Right ventricle myocardium inferior (tissue), 1 donor: ENCODE measurements at places on chromosomes 7 and 10.

DNA sequence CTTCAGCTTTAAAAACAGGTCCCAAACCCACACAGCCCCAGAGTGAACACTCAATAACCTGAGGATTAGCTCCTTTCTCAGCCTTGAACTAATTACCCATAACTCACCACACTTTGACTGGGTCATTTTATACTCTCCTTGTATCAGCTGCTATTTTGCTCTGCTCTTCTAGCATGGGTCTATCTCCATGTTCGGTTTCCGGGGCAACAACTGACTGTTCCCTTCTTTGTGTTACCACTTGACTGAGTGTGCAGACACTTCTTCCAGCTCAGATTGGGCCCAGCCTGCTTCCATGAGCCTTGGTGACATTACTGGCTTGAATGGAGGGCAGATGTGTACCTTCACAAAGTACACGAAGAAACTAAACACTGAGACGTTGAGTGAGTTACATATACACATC lies 31.5 kb upstream of the PRPS1L1 start:
- DNase-seq, result no peak

DNA sequence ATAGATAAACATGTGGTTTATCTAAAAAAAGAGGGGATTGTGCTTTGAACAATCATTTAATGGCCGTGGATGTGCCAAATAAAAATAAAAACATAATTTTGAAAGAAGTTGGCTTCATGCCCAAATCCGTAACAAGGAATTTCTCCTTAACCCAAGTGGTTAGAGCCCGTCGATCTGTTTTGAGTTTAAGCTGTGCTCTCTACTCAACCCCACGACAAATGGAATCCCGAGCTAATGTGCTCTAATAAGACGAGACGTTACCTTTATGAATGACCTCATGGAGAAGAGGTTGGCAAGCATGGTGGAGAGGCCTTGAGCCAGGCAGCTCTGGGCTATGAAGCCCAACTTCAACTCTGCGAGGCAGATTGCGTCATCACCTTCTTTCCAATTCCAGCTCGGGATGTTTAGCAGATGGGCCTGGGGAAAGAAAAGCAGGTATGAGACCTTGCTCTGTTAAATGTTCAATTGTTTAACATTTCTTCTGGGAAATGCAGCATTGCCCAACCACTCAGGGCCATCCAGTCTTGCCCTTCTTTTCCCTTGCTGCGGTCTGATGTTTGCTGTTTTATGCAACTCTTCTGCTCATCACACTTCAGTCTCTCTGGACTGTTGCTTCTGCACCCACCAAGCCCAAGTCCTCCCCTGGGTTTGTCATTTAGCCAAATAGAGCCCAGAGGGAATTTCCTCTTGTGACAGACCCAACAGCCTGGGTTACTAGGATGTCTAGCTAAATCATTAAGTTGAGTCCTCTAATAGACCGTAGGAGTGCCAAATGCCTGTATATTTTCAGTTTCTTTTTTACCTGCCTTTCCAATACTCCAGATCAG lies 564.6 kb downstream of the KCNMA1 start:
- DNase-seq, result no peak

DNA sequence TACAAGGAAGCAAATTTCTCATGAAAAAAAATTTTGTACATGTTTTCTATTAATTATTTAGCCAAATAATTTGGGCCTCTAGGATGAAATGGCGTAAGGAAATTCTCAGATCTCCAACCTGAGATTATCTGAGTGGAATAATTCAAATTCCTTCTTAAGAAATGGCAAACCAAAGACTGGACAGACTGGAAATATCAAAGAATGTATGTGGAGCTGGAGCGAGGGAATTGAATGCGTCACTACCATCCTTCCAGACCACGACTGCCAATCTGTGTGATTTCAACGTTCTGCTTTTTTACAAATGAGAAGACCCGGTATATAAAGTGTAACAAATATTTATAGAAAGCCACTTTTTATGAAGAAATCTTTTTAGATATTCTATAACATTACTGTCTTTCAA lies 12.4 kb upstream of the BLNK start:
- DNase-seq, result no peak

GRCh38 chr10:69826789-69827554 lies 25.3 kb downstream of the COL13A1 start:
- no peak for DNase-seq

DNA sequence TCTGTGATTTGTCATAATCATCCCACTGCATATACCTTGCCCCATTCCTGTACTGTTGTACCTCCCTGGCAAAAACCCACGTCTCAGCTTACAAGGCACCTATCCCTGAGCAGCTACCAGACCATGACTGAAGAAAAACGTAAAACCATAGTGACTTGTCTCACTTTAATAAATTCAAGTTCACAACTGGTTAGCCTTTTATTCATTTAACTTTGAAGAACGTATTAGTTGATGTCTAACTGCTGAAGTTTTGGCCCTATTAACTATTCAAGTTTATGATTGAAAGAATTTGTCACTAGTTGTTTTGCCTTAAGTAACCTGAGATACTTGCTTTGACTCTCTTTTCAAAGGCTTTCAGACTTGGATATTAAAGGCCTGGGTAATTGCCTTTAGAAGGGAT lies 59.7 kb downstream of the GALNT11 start:
- DNase-seq, result no peak

DNA sequence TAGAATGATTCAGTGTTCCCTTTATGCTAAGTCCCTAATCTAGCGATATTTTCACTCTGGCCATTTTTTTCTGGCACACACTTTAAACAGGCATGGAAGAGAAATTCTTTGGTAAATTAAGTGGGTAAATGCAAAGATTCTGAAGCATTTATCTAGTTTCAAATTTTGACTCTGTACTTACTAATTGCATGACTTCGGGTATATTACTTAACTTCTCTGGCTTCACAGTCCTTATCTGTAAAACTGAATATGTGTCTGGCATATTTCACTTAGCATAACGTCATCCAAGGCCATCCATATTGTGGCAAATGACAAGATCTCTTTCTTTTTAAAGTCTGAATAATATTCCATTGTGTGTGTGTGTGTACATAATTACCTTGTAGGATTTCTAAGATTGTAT lies 114.5 kb downstream of the MBL2 start:
- DNase-seq, result no peak

DNA sequence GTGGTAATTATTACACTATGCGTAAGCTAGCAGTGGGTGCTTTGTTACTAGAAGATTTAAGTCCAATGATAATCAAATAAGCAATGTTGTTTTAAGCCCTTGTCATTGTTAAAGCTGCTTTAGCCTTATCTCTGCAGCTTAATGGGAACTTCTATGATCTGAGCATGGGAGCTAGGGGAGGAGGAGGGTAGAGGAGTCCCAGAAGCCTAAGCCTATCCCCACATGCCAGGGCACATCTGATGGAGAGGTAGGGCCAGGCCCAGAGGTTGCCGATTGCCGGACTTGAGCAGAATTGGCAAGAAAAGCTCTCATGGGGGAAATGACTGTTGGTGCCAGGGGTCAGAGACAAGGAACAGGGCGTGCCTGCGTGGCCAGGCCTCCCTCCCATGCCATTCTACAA lies 13.4 kb downstream of the CUBN start:
- DNase-seq, result no peak

DNA sequence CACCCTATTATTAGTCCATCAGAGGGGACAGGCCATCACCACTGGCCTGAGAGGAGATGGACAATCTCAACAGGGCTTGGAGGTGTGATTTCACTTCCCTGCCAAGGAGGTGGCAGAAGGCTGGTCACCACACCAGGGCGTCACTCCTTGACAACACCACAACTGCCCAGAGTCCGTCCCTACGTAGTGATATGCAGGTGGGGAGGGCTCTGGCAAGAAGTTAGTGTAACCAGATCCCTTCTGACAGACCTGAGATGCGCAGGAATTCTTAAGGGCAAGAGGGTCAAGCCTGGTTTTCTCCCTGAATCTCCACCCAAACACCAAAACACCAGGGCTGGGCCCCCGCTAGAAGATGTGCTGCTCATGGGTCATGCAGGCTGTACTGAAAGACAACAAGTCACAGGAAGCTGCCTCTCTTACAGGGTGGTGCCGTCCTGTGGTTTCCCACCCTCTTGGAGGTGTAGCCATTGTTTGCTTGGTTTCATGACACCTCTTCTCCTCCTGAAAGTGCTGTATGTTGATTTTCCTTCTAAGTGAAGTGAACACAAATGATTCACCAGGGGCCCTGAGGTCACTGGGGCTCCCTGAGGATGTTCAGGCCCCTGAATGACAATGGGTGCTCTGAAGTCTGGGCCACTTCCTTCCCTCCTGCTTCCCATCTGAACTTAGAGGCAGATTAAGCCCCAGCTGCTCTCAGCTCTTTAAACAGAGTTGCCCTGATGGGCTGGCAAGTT lies 27.1 kb downstream of the ATXN7L1 start:
- DNase-seq, result no peak

GRCh38 chr7:98038731-98039130 lies 48.7 kb upstream of the OCM2 start:
- no peak for DNase-seq

DNA sequence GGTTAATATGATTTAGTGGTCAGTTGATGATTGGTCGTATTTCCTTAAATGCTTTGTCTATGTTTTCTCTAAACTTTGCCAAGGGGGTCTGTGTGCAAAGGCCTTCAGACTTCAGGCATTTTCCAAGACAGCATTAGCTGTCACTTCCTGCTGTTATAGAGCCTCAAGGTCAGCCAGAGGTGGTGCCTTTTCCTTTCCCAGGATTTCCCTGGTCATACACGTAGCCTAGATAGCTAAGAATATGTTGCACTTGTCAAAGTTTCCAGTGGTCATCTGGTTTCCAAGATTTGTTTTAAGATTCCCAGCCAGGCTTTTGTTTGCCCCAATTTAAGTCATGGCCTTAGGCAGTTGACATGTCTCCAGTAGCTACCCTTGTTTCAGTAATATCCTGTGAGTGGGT lies 133.2 kb upstream of the IGFBP3 start:
- no peak for DNase-seq

DNA sequence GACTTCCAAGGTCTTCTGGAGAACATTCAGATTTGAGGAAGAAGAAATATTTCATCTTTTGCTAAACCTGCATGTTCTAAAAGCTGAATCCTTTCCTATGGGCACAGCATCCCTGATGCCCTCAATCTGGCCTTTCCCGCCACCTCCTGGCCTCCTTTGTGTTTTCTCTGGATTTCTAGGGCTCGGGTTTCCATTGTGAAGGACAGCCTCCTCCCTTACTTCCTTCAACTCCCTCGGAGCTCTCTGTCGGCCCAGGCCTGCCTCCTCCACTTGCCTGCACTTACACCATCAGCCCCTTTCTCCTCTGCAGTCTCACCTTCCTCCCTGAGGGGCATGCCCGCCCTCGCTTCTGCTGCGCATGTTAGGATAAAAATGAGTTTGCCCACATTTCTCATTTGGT lies 75.4 kb downstream of the WIPF3 start:
- DNase-seq, result no peak

- no peak for DNase-seq
These were observed 17.1 kb upstream of the LIPF start for GRCh38 chr10:88647061-88647615.

DNA sequence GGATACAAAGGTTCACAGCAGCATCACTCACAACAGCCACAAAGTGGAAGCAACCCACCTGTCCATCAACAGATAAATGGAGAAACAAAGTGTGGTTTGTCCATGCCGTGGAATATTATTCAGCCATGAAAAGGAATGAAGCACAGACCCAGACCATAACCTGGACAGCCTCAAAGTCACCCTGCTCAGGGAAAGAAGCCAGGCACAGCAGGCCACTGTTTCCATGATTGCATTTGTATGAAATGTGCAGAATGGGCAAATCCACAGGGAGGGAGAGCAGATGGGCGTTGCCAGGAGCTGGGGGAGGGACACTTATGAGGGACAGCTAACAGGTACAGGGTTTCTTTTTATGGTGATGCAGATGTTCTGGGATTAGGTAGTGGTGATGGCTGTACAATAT lies 30.3 kb downstream of the FOXL3 start:
- DNase-seq, result peak; percentile 13

DNA sequence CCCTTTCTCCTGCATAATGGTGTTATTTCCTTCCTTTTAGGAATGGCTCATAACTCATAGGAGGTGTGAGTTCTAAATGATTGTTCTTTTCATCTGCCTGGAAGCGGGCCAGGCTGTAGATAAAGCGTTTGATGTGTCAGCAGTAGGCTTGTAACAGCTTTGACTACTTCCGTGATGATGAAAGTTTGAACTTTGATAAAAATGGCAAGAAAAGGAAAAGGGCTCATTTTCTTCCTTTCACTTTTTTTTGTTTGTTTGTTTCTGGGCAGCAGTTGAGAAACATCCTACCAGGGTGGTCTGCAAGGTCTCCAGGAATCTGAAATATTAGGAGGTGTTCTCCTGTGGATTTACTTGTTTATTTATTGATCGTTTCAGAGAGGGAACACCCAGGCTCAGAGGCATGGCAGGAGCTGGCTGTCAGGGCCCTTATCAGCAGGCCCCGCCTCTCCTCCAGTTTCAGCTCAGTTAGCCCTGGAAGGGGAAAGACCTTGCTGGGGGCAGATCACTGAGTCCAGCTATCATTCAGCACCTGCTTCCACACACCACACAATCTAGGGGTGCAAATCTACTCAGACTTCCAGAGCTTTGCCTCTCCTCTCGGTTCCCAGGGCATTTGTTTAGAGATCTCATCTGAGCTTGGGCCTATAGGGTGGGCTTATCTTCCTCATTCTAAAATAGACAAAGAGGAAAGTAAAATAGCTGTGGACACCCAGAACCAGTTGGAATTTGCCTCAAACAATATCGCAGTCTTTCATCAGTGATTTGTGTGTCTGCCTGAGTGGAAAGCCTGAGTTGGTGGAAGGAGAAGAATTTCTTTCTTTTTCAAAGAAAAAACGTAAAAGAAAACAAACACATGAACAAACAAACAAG lies 130.9 kb downstream of the BMPER start:
- no peak for DNase-seq

DNA sequence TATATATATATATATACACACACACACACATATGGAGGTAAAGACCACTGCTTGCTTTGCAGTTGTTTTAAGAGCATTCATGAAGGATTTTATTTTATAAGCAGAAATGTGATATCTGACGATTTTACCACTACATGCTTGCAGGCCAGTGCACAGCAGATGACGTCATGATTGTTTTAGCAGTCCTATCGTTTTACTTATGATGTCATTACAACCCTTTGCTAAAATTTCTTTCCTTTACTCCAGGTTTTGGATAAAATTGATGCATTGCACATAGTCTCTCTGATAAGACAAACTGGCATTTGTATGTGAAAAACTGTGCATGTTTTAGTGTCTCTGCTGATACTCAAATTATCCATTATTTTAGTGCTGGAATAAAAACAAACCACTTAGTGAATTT lies 9.2 kb downstream of the EGFR start:
- no peak for DNase-seq

- DNase-seq, result no peak
These were observed 271.7 kb downstream of the TCF7L2 start for GRCh38 chr10:113221756-113222168.

DNA sequence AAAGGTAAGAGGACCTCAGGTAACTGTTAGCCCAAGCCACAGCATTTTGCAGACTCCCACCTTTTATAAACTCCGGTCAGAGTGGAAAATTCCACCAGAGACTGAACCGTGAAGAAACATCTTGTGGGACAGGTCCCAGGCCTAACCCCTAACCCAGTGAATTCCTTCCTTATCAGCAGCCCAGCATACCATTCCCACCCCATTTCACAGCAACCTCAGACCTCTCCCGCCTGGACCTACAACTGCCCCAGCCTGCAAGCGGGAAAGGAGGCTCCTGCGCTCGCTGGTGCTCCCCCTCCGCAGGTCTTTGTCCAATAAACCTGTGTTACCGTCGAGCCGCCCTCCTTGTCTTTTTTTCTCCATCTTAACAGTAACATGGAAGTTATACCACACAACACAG lies 736.6 kb downstream of the MAGI2 start:
- no peak for DNase-seq

- DNase-seq, result no peak
These were observed 131.7 kb downstream of the DPP6 start for GRCh38 chr7:154183946-154184345.
